Smooth muscle cell of the coronary artery (primary cell): ENCODE measurements at places on chromosomes 7 and 10. TPM values are rescaled to one million over a fixed set of nuclear protein-coding genes. Genes with fewer than 3 reads are reported as not detected.

LSM5 gene
- 13.5 and 16.8 TPM in 2 replicates for total RNA-seq

GIMAP5 gene
- total RNA-seq: 0.08 and 0.12 TPM in 2 replicates

GIMAP8 gene
- under 0.01 and 0.12 TPM in 2 replicates for total RNA-seq

CCDC3 gene
- total RNA-seq: 0.15 and 0.47 TPM in 2 replicates

ZPBP gene
- total RNA-seq: not detected in 2 replicates

CPVL gene
- 0.08 and 1.9 TPM in 2 replicates for total RNA-seq

CYP3A4 gene
- not detected in 2 replicates for total RNA-seq

PNLIPRP2 gene
- total RNA-seq: not detected in 2 replicates

PAXIP1 gene
- total RNA-seq: 4.5 and 5.1 TPM in 2 replicates

EFCAB10 gene
- not detected in 2 replicates for total RNA-seq

HMX3 gene
- total RNA-seq: not detected in 2 replicates

PAX4 gene
- total RNA-seq: not detected in 2 replicates

ZNF365 gene
- total RNA-seq: 0.70 and 13.0 TPM in 2 replicates

EGR2 gene
- 0.15 and 1.3 TPM in 2 replicates for total RNA-seq

CPED1 gene
- 32.2 and 50.7 TPM in 2 replicates for total RNA-seq
